ENCODE measurements at places on chromosomes 5 and 9.

DNA sequence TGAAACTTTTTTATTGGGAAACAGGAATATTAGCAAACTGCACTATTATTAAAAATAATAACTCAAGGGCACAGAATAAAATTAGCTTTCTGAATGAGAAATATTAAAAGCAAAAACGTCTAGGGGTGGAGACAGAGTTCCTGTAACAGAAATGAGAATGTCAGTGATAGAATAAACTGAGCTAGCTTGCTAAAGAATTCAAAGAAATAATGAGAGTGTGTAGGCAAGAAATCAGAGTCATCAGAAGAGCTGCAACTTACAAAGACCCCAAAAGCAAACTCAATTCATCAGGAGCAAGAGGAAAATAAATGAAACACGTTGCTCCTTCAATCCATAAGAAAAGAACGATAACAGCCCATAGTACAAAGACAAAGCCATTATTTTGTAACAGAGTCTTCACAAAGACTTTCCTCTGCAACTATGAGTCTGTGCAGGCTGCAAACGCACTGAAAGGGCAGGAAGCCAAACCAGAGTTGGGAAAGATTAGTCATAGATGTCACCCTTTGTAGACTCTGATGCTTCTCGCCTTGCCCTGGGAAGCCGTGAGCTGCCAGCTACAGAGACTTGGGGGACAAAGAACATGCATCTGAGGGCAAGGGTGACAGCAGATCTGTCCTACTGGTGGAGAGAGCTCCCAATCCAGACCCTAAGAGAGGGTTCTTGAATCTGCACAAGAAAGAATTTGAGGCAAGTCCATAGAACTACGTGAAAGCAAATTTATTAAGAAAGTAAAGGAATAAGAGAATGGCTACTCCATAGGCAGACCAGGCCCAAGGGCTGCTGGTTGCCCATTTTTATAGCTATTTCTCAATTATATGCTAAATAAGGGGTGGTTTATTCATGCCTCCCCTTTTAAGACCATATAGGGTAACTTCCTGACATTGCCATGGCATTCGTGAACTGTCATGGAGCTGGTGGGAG lies 40.8 kb downstream of the SHC3 start:
- peak; percentile 97 for DNase-seq

- no peak for DNase-seq
Observed at GRCh38 chr9:91180240-91180929, 181.3 kb downstream of the AUH start.

GRCh38 chr9:129582855-129583254 lies 38.0 kb downstream of the C9orf50 start:
- no peak for DNase-seq

DNA sequence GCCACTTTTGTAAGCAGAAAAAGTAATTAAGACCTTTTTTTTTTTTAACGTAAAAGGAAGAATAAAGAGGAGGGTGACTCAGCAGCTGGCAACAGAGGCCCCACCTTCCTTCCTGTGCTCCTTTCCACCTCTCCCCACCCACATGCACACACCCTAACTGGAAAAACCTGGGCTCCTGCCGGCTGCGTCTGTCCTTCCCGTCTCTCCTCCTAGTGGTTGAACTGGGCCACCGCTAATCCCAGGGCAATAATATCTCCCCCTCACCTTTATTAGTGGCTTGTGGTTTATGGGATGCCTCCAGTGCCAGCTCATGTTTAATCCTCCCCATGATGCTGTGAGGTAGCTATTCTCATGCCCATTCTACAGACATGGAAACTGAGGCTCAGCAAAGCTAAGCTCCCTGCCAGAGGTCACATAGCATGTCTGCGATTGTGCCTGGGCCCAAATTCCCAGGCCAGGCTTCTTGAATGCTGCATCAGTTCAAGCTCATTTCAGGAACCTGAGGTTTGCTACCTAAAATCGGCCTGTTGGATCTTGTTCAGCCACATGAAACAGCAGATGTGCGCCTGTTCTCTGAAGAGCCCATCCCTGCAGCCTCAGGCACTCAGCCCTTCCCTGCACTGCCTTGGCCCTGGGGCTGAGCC lies 60.9 kb upstream of the IL17B start:
- DNase-seq, result no peak

GRCh38 chr5:75091597-75091996 lies 39.2 kb upstream of the GCNT4 start:
- no peak for DNase-seq

- DNase-seq, result no peak
Observed at GRCh38 chr5:41831155-41831554, 39.1 kb downstream of the OXCT1 start.

DNA sequence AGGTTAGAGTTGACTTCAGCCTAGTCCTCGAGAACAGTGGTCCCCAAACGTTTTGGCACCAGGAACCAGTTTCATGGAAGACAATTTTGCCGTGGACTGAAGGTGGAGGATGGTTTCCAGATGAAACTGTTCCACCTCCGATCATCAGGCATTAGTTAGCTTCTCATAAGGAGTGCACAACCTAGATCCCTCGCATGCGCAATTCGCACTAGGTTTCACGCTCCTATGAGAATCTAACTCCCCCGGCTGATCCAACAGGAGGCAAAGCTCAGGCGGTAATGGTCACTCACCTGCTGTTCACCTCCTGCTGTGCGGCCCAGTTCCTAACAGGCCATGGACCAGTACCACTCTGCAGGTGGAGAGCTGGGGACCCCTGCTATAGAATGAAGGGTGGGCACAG lies 163.6 kb downstream of the CDH6 start:
- DNase-seq, result no peak

DNA sequence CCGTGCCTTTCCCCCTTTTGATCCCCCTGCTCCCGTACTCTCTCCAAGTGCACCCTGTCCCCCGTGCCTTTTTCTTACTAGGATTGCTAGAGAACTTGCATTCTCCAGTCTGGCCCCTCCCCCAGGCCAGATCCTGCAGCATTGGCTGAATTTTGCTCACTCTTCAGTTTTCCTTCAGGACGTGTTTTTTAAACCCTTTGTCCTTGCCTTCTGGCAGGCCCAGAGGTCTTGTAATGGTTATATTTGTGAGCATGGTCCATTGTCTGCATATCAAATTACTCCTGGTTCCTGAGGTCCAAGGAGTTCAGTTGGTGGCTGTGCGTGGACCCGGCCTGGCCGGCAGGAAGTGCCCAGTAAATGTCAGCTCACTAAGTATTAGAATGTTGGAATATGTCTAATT lies 606 bp downstream of the TBC1D13 start:
- peak; percentile 59 for DNase-seq

GRCh38 chr9:102499468-102499867 lies 495.7 kb upstream of the CYLC2 start:
- DNase-seq, result no peak

- DNase-seq, result peak; percentile 33
Observed at GRCh38 chr5:1552521-1553255, 28.9 kb upstream of the LPCAT1 start.

DNA sequence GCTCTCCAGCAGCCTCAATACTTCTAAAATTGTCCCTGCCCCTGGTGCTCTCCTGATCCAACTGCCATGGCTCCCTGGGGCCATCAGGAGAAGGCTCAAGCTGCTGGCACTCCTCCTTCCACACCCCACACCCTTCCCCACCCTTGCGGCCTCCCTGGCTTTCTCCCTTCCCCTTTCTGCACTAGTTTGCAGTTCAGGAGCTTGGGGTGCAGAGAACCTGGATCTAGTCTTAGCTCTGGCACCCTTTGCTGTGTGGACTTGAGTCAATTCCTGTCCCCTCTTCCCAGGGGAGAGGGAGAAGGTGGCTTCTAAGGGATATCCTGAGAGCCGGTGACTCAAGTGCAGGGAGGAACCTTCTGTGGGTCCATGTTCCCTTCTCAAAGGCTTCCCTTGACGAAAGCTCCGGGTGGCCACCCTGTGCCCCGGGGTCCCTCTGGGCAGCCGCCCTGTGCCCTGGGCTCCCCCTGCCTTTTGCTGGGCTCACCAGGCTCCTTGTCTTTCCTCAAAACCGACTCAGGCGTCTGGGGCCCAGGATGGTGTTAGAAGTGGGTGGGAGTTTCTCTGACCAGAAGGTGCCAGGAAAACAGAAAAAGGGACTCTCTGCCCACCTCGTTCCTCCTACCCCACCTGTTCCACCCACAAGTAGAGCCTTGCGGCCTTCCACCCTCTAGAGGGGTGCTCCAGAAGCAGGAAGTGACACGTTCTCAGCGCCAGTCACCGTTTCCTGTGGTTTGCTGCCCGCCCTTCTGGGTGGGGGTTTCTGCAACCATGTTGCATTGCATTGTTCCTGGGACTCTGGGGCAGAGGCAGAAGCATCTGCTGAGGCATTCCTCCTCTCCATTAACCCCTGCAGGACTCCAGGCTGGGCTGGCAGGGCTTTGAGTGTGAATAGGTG lies 15.0 kb downstream of the GLIPR2 start:
- no peak for DNase-seq

DNA sequence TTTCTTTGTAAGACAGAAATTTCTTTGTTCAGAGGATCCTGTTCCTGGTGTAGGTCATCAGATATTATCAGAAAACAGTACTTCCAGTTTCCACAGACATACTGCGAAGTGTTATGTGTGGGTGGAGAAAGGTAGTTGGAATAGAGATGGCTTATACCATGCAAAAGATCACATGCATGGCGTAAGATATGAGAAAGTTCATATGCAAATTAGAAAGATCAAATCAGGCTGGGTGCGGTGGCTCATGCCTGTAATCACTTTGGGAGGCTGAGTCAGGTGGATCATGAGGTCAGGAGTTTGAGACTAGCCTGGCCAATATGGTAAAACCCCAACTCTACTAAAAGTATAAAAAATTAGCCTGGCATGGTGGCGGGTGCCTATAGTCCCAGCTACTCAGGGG lies 65.2 kb upstream of the GLIS3 start:
- DNase-seq, result no peak

GRCh38 chr9:68585034-68585761 lies 44.5 kb upstream of the TMEM252 start:
- no peak for DNase-seq

- peak; percentile 46 for DNase-seq
Observed at GRCh38 chr5:84304599-84304998, 80.1 kb downstream of the EDIL3 start.

GRCh38 chr9:105859428-105860091 lies 165.2 kb downstream of the TMEM38B start:
- DNase-seq, result peak; percentile 4

DNA sequence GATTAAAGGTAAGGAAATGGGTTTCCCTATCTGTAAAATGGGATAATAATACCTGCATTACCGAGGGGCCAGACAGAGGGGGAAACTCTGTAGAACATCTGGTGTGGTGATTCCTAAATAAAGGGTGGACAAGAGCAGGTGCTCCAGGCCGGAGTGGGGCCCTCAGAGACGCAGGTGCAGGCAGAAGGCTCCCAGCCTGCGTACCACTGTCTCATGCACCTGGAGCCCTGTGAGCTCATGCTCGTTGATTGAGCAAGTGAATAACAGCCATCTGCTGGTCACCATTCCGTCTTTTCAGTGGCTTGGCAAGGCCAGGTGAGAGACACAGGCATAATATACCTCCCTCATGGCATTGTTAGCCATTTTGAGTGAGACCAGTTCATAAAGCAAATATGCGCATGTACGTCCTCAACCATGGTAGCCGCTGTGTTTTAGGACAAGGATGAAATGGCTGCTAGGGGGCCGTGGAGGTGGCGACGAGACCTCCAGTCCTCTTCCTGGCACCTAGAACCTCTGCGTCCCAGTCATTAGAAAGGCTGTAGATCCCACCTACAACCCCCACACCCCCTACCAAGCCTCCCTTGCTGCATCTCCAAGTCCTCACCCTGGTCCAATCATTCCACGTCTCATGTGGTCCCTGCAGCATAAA lies 198.0 kb upstream of the MVB12B start:
- DNase-seq, result no peak

DNA sequence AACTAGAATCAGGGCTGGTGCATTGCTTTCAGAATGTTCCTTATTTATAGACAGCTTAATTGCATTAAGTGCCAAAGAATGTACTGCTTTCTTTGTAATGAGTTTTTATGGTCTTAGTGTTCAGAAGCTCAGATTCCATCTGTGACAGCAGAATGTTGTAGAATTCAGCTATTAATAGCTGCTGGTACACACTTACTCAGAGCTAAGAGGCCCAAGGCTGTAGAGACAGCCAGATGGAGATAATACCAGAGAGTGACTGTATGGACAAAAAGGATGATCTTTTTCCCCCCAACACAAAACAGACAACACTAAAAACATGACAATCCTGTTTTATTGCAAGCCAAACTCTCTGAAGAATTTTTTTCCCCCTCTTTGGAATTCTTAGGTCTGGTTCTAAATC lies 50.2 kb downstream of the PPP2R2B start:
- no peak for DNase-seq

GRCh38 chr5:32805971-32806638 lies 95.0 kb downstream of the NPR3 start:
- DNase-seq, result peak; percentile 88

DNA sequence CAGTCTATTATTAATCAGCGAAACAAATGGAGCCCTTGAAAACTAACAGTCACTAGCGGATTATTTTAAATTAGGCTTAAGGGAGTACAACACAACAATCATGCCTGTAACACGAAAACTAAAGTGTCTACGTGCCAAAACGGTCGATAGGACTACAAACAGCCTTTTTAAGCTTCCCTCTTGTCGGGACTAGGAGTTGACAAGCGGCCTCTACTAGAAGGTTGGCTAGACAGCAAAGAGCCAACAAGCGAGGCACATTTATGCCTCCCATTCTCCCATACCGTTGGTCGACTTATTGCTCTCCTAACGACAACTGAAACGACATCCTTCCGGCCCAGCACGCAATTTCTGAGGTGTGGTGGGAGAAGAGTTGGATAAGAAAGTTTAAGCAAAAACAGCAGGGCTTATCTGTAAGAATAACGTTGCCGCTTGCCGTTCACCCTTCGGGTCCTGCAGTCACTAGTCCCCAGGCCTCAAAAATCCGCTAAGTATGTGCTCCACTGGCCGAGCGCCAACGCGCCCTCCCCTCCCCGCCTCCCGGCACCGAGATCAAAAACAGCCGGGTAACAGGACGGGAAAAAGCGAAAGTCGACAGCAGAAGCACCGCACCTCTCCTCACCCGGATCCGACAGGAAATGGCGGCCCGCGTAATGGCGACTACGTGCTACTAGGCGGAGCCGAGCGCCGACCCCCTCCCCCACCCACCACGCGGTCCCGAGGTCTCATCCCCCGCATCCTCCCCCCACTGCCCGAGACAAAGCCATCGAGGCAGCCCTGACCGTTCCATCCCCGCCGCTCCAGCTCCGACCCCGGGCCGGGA lies 813 bp downstream of the HNRNPK start:
- peak; percentile 88 for DNase-seq

DNA sequence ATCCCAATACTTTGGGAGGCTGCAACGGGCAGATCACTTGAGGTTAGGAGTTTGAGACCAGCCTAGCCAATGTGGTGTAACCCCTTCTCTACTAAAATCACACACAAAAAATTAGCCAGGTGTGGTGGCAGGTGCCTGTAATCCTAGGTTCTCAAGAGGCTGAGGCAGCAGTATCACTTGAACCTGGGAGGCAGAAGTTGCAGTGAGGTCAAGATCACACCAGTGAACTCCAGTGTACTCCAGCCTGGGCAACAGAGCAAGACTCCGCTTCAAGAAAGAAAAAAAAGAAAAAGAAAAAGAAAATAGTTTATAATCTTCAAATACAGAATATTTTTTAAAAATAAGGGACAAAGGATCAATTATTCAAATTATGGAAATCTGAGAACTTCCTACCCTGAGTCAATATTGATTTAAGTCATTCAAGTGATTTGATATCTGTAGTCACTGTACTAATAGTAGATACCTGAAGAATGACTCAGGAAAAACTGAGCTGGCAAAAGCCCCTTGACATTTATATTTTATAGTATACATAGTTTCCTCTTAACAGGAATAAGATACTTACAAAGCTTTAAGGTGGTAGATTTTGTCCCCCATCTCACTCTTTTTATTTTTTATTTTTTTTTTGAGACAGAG lies 61.8 kb downstream of the PTBP3 start:
- no peak for DNase-seq

All from adipocyte (in vitro differentiated cells).